Articular chondrocyte of knee joint (primary cell): ENCODE measurements at places on chromosomes 6 and 20. TPM values are rescaled to one million over a fixed set of nuclear protein-coding genes. Genes with fewer than 3 reads are reported as not detected.

The ADGB gene
- total RNA-seq, result not detected in 2 replicates

The ASXL1 gene
- 69.1 and 74.6 TPM in 2 replicates for total RNA-seq

The TGM3 gene
- total RNA-seq, result 0.39 and 0.43 TPM in 2 replicates

The MMP24 gene
- 1.4 TPM in 2 replicates for total RNA-seq

The TRAPPC3L gene
- total RNA-seq, result 0.11 and 0.13 TPM in 2 replicates

The FRK gene
- total RNA-seq, result 1.0 and 1.6 TPM in 2 replicates

The RRAGD gene
- total RNA-seq, result 8.5 and 17.2 TPM in 2 replicates

The SPACA1 gene
- total RNA-seq, result not detected in 2 replicates

The BPIFB1 gene
- not detected in 2 replicates for total RNA-seq

The C20orf141 gene
- total RNA-seq, result 0.32 TPM in 1 of 2 replicates, not detected in the other

The HSPA1L gene
- 1.0 and 1.4 TPM in 2 replicates for total RNA-seq

The POPDC3 gene
- 71.8 and 73.3 TPM in 2 replicates for total RNA-seq
